ENCODE measurements at places on chromosomes 1 and 21.

- no peak for DNase-seq
These were observed 198.1 kb upstream of the TMEM51 start for GRCh38 chr1:14955402-14955801.

- DNase-seq = no peak
These were observed 13.4 kb upstream of the MUTYH start for GRCh38 chr1:45353685-45354084.

GRCh38 chr1:112465122-112465521 is 43.6 kb upstream of the WNT2B start:
- DNase-seq = no peak

GRCh38 chr1:109060707-109061106 is 15.1 kb downstream of the TAF13 start:
- DNase-seq = no peak

- DNase-seq = no peak
These were observed 46.9 kb upstream of the GOLT1A start for GRCh38 chr1:204260601-204261197.

- no peak for DNase-seq
These were observed 2.1 kb upstream of the RAP1GAP start for GRCh38 chr1:21670956-21671902.

DNA sequence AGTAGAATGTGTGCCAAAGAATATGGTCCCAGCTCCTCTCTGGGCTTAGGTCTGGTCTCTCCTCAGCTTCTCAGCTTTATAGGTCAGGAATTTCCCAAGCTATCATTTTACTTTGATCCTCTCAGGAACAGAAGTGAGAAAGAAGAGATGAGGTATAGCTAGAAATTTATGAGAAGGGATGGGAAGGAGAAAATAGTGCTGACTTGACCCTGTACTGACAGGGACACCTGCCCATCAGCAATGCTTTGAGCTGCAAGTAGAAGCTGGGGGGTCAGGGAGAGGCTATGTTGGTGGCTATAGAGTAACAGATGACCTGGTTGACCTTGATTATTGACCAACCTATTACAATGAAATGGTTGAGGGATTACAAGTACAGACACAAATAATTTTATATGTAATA is 75.0 kb downstream of the XCL2 start:
- DNase-seq = no peak

DNA sequence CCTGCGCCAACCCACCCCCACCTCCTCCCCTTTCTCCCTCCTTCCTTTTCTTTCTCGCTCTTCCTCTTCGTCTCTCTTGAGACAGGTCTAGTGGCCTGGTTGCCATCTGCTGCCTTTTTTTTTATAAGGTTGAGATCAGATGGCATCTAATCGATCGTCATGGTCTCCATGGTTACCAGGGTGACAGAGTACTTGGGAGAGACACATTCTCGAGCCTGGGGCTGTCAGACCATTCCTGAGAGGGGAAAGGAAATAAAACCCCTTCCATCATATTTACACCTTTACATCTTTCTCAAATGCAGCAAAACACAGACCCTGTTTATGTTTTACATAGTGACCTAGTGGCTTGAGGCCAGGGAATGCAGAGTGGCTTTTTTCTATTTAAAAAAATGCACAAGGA is 53.5 kb upstream of the SLC22A15 start:
- no peak for DNase-seq

- no peak for DNase-seq
These were observed 50.8 kb upstream of the COL24A1 start for GRCh38 chr1:86207323-86207722.

All from T-helper 1 cell (primary cell).